ENCODE measurements at places on chromosomes 6 and 20. TPM values are rescaled to one million over a fixed set of nuclear protein-coding genes. Genes with fewer than 3 reads are reported as not detected.

DNA sequence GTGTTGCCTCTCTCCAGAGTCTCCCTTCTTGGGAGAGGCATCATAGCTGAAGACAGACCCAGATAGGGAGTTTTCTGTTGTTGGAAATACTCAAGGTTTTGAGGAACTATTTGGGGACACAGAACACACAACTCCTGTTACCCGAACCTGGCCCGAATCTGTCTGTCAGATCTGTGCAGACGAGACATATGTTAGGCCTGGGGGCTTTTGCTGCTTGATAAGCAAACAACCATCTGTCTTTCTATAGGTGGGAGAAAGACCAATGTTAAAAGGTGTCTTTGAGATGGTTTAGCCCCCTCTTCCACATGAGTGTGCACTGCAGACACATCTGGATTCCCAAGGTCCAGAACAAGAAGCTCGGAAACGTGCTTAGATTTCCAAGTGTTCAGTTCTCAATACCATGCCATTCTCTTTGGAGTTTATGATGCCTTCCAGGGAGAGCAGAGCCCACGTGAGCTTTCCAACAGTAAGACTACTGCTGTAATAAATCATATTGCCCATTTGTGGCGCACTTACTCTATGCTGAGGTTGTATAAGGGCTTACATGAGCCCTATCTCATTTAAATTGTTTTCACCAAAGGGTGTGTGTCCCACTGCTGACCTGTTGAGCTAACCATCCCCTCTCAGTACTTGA lies 3.8 kb upstream of the STX16 start:
- no peak for DNase-seq

COL10A1 gene
- total RNA-seq = 0.92 TPM

GRCh38 chr20:43065299-43065698 lies 124.4 kb downstream of the PTPRT start:
- DNase-seq = no peak

- no peak for DNase-seq
These were observed 843 bp downstream of the FBXO9 start for GRCh38 chr6:53066077-53066417.

- no peak for DNase-seq
These were observed 6.5 kb upstream of the PREX1 start for GRCh38 chr20:48834278-48834677.

- no peak for DNase-seq
These were observed 15.0 kb downstream of the IMPG1 start for GRCh38 chr6:76057469-76057868.

GRCh38 chr6:27149150-27149549 lies 98.4 kb upstream of the PRSS16 start:
- no peak for DNase-seq

PLEKHG1 gene
- 29.3 TPM for total RNA-seq

LY6G5C gene
- total RNA-seq = not detected

GRCh38 chr6:144250276-144250675 lies 34.9 kb upstream of the UTRN start:
- no peak for DNase-seq

DNA sequence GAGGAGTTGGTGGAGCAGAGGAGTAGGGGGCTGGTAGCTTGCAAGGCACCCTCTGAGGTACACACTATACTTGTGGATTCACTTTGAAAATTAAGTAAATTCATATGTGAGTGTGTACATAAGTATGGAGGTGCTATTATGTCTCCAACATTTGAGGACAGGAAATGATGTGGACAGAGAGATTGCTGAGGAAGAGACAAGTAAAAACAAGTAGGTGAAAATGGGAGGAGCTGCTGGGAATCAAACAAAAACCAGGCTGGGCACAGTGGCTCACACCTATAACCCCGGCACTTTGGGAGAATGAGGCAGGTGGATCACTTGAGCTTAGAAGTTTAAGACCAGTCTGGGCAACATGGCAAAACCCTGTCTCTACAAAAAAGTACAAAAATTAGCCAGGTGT lies 69.2 kb upstream of the LYRM2 start:
- no peak for DNase-seq

- DNase-seq = no peak
These were observed at the start of gene RING1 for GRCh38 chr6:33208091-33208967. TSS of gene RING1 (plus strand) at chr6:33208500. CDS start at chr6:33208823, 323 bp downstream.

DDX43 gene
- 12.2 TPM for total RNA-seq

OOEP gene
- total RNA-seq = not detected

- no peak for DNase-seq
These were observed 12.6 kb downstream of the MAP3K5 start for GRCh38 chr6:136779682-136780081.

GRM1 gene
- 0.54 TPM for total RNA-seq

DNA sequence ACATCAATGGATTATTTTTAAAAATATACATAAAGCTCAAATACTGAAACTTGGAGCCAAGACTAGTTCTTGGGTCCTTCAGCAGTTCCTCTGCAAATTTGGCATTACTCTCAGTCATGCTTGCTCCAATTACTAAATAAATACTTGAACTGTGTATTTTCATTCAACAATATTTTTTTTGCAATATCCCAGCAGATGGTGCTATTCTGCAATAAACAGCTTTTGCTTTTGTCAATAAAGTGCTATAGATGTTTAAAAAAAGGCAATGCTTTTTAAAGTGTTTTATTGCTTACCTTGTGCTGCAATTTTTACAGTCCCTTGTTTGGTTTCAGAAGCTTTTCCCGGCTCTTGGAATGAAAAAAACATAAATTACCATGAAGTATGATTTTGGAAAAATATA lies 243.4 kb downstream of the TRDN start:
- DNase-seq = no peak

DNA sequence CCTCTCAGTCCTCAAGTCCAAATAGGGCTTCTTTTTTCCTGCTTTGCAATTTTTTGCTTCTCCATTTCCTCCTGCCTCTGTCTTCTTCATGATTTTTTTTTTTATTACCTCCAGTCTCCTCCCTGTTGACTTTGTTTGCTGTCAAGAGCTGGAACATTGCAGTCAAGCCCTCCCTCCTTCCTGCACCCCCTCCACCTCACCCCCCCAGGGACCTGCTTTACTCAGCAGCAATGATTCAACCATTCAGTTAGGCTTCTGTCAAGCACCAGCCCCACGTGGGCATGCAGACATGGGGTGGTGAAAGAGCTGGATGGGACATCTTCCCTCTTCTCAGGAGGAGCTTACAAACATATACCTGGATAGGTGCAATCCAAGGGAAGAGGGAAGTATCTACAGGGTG lies 142.4 kb downstream of the LRFN2 start:
- no peak for DNase-seq

HRH3 gene
- not detected for total RNA-seq
